ENCODE measurements at places on chromosomes 5 and 9.

DNA sequence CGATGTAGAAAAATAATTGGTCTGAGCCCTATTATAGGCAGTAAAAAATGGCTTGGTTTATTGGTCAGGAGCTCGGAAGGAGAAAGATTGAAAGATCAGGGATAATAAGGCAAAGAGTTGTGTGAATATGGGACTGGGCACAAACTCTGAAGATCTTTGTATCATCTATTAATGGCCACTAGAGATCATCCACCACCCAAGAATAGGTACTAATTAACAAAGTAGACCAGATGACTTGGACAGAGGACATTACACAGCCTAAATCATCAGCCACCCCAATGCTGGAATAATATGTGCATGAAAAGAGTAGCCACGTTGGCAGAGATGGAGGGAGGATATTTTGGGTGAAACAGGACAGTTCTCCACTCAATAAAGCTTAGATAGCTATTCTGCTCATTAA lies 364.1 kb downstream of the EFNA5 start:
- no peak for DNase-seq

- DNase-seq: no peak
Measured at GRCh38 chr5:109239456-109239855, 170.3 kb downstream of the PJA2 start.

DNA sequence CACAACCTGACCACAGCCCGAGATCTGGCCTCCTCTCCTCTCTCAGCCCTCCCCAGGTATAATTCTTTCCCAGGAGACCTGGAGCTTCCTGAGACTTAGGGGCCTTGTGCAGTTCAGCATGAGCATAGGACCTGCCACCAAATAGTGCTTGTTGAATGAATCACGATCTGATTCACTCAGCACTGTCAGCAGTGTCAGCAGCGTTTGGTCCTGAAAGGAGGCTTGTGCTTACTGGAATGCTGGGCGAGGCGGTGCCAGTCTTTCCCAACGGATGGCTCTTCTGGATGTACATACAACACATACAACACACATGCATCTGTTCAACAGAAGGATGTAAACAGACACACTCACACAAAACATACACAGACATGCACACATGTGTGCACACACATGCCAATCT lies 173.3 kb downstream of the COL23A1 start:
- DNase-seq: no peak

DNA sequence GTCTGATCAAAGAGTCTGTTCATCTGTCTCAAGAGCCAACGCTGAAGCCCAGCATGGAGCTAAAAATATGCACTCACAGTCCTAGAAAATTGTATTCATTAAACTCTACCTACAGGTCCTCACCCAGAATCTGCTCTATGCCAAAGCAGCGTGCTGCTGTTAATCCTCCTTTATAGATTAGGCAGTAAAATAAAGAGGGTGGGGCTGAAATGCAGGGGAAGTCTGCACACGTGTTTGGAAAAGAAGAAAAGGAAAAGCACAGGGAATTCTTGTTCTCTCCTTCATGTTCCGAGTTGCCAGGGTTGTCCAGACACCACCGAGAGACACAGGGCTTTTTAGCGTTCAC lies 121.4 kb upstream of the TMEM161B start:
- DNase-seq: peak; percentile 56

- no peak for DNase-seq
Measured at GRCh38 chr9:76630916-76631315, 133.3 kb upstream of the PCA3 start.

- no peak for DNase-seq
Measured at GRCh38 chr5:154647114-154647760, 107.9 kb upstream of the LARP1 start.

DNA sequence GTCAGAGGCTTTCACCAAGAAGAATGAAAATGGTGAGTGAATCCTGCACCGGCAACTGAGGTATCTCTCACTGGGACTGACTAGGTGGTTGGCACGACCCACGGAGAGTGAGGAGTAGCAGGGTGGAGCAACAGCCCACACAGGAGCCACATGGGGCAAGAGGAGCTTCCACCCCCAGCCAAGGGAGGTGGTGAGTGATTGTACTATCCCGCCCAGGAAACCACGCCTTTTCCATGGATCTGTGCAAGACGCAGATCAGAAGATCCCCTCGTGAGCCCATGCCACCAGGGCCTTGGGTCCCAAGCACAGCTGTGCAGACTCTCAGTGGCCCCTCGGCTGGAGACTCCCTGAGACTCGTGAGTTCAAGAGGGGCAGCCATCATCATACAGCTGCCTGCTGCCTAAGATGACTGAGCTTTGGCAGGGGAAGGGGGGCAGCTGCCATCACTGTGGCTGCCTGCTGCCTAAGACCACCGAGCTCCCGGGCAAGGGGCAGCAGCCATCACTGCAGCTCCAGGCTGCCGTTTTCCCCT lies 229.5 kb downstream of the AP3B1 start:
- DNase-seq: no peak

DNA sequence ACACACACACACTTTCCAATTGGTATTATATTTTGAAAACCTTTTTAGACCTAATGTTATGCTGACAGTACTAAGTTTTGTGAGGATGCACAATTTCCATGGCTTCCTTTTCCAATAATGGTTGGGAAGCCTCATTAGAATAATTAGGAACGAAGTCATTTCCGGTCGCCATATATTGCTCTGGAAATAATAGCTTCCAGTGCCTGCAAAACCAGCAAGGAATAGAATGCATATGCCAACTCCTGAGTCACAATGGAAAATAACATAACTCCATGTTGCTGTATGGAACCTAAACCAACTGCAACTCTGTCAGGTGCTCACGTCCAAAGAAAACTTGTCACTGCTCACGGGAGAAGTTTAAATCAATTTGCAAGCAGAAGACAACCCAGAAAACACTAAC lies 222.0 kb downstream of the EBF1 start:
- DNase-seq: no peak

GRCh38 chr5:82938901-82939725 lies 138.1 kb downstream of the TMEM167A start:
- DNase-seq: no peak

DNA sequence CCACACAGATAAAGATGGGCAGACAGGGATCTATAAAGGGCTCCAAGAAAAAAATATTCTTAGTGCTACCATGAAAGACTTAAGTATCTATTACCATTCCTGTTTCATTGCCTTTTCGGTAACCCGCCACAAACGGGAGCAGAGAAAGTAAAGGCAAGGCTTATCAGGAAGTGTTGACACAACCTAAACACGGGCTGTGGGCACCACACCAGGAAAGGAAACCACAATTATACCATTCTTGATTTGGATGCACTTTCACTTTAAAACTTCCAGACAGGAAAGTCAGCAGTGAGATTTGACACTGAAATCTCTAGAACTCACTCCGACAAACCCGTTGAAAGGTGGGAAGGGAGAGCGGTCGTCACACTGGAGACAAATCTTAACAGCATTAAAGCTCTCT lies 6.5 kb downstream of the TLE1 start:
- DNase-seq: no peak

GRCh38 chr5:172871982-172872381 lies 37.9 kb downstream of the ERGIC1 start:
- no peak for DNase-seq

DNA sequence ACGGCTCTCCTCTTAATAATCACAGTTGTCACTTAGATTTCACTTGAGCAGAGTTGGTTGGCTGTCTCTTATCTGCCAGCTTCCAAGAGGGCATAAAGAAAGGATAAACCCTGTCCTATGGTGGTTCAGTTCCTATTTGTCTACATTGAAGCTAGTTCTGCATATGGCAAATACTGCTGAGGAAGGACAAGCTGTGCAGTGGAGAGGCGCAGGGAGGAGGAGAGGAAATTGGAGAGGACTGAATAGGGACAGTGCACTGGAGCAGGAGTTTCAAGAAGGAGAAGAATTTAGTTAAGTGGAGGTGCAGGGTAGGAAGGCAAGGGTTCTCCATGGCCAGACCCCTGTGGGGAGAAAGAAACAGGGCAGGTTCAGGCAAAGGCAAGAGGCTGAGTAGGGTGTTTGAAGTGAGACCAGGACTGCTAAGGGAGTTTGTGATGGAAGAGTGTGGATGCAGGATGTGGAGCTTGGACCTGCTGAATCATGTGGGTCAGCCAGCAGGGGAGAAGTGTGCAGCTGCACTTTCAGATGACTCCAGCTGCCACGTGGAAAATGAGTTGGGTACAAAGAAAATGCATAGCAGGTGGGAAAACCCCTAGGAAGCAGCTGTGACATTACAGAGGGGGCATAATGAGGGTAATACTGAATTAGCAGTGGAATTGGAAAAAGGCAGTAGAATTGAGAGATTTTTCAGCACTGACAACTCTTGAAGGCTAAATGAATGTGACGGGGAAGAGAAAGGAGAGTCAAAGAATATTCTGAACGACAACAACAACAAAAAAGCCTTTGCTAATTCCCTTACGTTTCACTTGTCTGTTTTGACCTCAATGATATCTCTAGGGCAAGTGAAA lies 66.8 kb downstream of the MAMDC2 start:
- no peak for DNase-seq

GRCh38 chr5:171627936-171628632 lies 157.5 kb upstream of the SMIM23 start:
- DNase-seq: no peak

- no peak for DNase-seq
Measured at GRCh38 chr9:95047452-95048224, 269.9 kb downstream of the FANCC start.

DNA sequence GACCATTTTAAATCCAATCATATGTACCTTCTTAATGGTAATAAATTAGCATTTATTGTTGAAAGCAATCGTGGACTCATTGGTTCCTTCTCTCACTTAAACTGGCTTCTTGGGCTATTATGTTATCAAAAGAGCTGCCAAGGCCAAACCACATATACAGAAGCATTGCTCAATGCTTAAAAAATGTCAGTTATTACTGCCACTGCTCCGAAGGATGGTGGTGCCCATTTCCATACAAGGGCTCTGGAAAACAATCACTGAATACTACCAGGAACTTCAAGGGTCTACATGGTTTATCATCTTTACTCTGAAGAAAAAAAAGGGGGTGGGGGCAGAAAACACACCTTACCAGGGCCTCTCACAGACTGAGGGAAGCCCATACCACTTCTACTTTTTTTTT lies 104.3 kb downstream of the GNAQ start:
- DNase-seq: no peak

DNA sequence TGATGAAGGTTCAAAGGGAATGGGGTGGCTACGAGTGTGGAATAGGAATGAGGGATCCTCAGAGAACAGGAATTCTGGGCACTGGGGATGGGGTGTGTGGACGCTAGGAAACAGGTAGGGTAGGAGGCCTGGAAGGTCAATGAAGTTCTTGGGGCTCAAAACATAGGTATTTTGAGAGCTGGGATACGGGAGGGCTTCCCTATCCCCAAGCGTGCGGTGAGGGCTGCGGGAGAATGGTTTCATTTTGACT lies 718 bp downstream of the QSOX2 start:
- no peak for DNase-seq

GRCh38 chr5:147921136-147921535 lies 14.8 kb upstream of the C5orf46 start:
- DNase-seq: no peak

GRCh38 chr5:90221951-90222350 lies 187.6 kb downstream of the CETN3 start:
- DNase-seq: no peak

DNA sequence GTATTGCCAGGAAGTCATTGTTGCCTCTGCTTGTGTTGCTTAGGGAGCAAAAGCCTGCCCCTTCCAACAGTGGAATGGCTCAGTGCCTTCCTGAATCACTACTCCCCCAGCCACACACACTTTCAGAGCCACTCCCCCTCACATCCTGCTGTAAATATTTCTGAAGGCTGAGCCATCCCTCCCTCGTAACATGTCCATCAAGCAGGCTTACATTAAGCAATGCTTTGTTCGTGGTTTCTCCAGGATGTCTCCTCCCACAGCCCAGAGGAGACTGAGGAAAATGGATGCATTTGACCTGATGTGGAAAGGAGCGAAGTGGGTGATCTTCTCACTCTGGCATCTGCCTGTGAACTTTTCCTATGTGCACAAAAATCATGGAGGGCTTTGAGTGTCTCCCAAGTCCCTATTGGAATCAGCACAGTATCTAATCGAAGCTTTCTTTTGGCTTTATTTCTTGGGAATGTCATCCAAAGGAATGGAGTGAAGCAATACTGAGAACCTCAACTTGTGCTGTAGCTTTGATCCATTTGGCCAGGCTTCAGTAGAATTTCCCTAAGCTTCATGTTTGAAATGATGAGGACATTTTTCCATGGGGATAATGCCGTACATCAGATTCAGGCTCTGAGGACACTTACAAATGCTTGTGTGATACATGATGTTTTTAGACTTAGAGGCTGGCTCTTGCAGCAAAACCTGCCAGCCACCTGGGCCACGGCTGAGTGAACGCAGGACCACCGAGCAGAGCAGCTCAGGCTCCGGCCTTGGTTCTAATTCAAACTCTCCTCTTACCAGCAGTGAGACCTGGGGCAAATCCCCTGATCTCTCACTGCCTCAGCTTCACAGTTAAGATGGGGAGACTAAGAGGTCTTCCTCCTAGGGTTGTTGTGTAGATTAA lies 389.1 kb downstream of the ENC1 start:
- DNase-seq: no peak

GRCh38 chr5:38926121-38926520 lies 80.3 kb downstream of the OSMR start:
- no peak for DNase-seq

- no peak for DNase-seq
Measured at GRCh38 chr9:33690143-33690933, 105.0 kb upstream of the PRSS3 start.

DNA sequence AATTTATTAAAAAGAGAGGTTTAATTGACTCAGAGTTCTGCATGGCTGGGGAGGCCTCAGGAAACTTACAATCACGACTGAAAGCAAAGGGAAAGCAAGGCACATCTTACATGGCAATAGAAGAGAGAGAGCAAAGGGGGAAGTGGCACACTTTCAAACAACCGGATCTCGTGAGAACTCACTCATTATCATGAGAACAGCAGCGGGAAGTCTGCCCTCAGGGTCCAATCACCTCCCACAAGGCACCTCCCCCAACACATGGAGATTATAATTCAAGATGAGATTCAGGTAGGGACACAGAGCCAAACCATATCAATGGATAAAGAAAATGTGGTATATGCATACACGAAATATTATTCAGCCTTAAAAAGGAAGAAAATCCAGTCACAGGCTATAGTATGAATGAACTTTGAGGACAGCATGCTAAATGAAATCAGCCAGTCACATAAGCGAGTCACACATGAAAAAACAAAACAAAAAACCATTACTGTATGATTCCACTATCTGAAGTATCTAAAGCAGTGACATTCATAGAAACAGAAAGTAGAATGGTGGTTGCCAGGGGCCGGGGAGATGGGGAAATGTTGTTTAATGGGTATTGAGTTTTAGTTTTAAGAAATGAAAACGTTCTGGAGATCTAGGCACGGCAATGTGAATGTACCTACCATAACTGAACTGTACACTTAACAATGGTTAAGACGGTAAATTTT lies 83.4 kb upstream of the PCA3 start:
- no peak for DNase-seq

DNA sequence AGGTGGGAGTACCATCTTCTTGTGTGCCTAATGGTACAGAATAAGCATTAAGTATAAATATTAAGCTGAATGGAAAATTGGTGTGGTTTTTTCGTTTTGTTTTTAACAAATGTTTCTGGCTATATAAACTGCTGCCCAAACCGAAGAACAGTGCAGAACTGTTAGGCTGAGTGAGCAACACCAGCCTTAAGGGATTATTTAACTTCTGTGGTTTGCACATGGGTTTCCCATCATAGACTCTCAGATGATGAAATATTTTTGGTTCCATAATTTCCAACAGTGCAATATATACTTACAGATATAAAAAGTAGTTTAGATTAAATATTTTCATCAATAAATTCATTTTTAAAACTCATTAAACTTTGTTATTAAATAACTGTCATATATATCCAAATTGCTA lies 16.4 kb downstream of the C5orf63 start:
- DNase-seq: no peak
